HFFc6 (cell line): ENCODE measurements at places on chromosomes 3 and 15. TPM values are rescaled to one million over a fixed set of nuclear protein-coding genes. Genes with fewer than 3 reads are reported as not detected.
A peak's percentile ranks its signal among the peaks of the same experiment; 100 is the strongest.

Gene NANOGP8
- total RNA-seq, result not detected in 3 replicates

Gene TUBGCP5
- 11.7 to 14.8 TPM (median 12.7 TPM) in 3 replicates for total RNA-seq

Gene ATR
- 23.0 to 27.7 TPM (median 24.4 TPM) in 3 replicates for total RNA-seq

Gene SMAD6
- 10.2 to 18.1 TPM (median 12.0 TPM) in 3 replicates for total RNA-seq

Gene TGM4
- not detected in 3 replicates for total RNA-seq

Gene CASR
- total RNA-seq, result not detected in 3 replicates

GRCh38 chr3:173351886-173352285, 45.7 kb upstream of the NLGN1 start:
- no peaks in the 10 kb centered on the region; the same call in 1 of the 2 replicates for H3K27me3 ChIP-seq
- no peaks in the 10 kb centered on the region for H3K36me3 ChIP-seq
- DNase-seq, result no peak
- no peaks in the 10 kb centered on the region; the same call in 1 of the 2 replicates for H3K4me1 ChIP-seq
- no peak overlapping the region for H3K27ac ChIP-seq
- H3K4me3 ChIP-seq, result no peak overlapping the region

DNA sequence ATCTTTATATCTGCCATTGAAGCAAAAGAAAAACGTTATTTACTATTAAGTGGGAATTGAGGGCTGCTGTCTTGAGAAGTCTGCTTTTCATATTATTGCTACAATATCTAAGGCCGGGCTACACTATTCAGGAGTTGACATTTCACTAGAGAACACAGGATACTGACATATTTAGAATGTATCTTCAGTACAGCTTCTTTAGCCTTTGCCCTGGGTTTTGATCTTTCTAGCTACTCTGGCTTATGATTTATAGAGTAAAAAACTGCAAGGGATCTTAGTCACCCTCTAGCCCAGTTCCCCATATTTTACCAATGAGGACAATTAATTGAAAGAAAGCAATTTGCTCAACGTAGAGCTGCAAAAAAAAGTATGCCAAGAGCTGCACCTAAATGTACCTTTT, 307.4 kb upstream of the DPPA4 start:
- no peak overlapping the region for H3K4me3 ChIP-seq
- peaks cover 3% of the 10 kb centered on the region; the same call in 1 of the 2 replicates for H3K27me3 ChIP-seq
- peaks cover 50% of the 10 kb centered on the region for H3K4me1 ChIP-seq
- DNase-seq, result no peak

DNA sequence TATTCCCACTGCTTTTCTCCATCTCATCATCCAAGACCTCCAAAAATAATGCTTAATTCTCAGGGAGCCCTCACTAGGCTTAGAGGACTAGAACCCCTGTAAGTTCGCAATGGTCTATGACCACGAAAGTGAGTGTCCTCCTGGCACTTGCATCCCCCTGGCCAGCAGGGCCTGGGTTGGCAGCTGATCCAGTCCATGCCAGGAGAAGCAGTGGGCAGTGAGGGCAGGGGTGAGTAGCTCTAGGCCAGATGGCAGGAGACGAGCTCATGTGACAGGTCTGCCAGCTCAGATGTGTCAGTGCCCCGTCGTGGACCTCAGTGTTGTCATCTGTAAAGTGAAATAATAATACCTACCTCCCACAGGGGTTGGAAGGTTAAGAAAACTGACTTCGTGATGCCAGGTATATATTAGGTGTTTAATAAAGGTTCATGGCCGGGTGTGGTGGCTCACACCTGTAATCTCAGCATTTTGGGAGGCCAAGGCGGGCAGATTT, 11.1 kb downstream of the GP5 start:
- H3K27me3 ChIP-seq, result peaks cover 32% of the 10 kb centered on the region
- H3K4me1 ChIP-seq, result no peaks in the 10 kb centered on the region
- no peak for DNase-seq
- H3K27ac ChIP-seq, result no peak overlapping the region
- H3K36me3 ChIP-seq, result peaks cover 20% of the 10 kb centered on the region

DNA sequence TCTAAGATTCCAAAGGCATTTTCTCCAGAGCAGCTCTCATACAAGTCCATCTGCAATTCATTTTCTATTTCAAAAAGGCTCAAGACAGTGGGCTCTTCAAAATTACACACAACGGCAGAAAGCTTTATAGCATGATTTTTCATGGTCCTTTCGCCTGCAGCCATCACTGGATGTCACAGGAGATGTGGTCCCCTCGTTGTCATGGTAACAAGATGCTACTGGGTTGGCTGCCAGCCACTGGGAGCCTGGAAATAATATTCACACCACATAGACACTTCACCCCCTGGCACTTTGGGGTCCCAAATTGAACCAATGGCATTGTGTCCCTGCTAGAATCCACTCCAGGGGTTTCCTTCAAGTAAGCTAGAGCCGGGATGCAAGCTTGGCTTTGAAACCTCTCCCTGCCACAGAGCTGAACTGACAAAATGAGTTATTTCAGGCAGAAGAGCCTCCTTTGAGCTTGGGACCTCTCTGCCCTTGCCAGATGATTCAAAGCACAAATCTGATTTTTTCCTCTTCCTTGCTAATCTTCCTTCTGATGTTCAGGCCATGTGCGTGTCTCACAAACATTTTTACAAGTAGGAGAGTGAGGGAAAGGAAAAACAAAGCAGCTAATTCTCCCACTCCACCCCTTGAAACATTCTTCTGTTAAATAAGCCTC, 512.6 kb upstream of the ADAMTS9 start:
- H3K4me1 ChIP-seq, result no peaks in the 10 kb centered on the region
- no peak overlapping the region for H3K27ac ChIP-seq
- H3K36me3 ChIP-seq, result no peaks in the 10 kb centered on the region

DNA sequence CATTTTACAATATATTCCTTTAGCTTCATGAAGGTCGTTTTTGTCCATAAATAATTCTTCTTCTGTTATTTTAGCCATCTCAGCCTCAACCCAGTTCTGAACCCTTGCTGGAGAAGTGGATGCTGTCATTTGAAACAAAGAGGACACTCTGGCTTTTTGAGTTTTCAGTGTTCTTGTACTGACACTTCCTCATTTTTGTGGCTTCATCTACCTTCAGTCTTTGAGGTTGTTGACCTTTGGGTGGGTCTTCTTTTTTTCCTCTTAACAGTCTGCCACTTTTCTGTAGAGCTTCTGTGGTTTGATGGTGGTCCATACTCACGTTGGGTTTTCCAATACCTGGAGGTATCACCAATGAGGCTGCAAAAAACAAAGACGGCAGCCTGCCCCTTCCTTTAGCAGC, 650.9 kb downstream of the PDCD6IP start:
- no peaks in the 10 kb centered on the region for H3K27me3 ChIP-seq
- no peaks in the 10 kb centered on the region for H3K36me3 ChIP-seq
- no peak for DNase-seq
- no peak overlapping the region for H3K27ac ChIP-seq

- H3K36me3 ChIP-seq, result no peaks in the 10 kb centered on the region
- no peak for DNase-seq
- no peak overlapping the region for H3K4me3 ChIP-seq
Observed at GRCh38 chr3:142633073-142633472, 36.9 kb downstream of the PLS1 start.

- no peaks in the 10 kb centered on the region; the same call in 1 of the 2 replicates for H3K27me3 ChIP-seq
- no peaks in the 10 kb centered on the region for H3K36me3 ChIP-seq
- H3K4me3 ChIP-seq, result no peak overlapping the region
- H3K4me1 ChIP-seq, result peaks cover 20% of the 10 kb centered on the region
- DNase-seq, result no peak
- H3K27ac ChIP-seq, result no peak overlapping the region
Observed at GRCh38 chr3:151210676-151211381, 7.8 kb upstream of the GPR171 start.

DNA sequence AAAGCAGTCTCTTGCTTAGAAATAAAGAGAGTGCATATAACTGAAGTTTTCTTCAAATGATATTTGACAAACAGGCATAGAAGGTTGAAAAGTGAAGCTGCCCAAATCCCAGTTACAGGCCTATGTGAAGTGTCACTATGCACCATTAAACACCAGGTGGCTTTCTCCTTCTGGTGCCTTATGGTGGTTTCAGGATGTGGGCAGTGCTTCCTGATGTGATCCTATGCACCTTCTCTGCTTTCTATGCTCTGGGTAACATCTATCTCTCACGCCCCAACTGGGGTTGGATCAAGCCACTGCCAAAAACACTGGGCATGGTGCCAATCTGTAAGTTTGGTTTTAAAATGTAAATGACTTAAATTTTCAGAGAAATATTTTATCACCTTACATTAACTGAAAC, 744.7 kb downstream of the TUSC7 start:
- H3K27me3 ChIP-seq, result no peaks in the 10 kb centered on the region
- no peaks in the 10 kb centered on the region for H3K36me3 ChIP-seq
- DNase-seq, result no peak
- H3K27ac ChIP-seq, result no peak overlapping the region
- no peak overlapping the region for H3K4me3 ChIP-seq

GRCh38 chr3:9347887-9348286, 15.0 kb upstream of the THUMPD3 start:
- H3K36me3 ChIP-seq, result no peaks in the 10 kb centered on the region
- DNase-seq, result peak; percentile 96
- peak overlapping the region; percentile 55 for H3K4me3 ChIP-seq
- H3K4me1 ChIP-seq, result peaks cover 56% of the 10 kb centered on the region
- peak overlapping the region; percentile 45 for H3K27ac ChIP-seq

DNA sequence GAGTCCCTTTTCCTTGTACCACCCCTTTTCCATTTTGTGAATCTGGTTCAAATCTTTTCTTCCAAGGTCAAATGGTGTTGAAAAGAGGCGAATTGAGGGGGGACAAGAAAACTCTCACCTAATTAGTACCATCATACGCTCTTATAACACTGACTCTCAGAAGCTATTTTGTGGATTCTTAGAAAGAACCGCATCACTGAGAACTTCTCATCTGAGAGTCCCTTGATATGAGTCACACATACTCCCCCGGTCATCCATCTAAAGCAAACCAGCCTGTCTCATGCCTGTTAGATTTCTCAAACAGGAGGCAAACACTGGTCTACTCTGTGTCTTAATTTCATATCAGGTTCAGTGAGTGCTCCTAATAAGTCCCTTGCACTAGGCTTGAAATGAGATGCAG, 76.5 kb upstream of the SPRED1 start:
- no peak overlapping the region for H3K27ac ChIP-seq

GRCh38 chr15:62798536-62798935, 244.0 kb upstream of the TPM1 start:
- no peak overlapping the region for H3K4me3 ChIP-seq
- no peak for DNase-seq
- H3K4me1 ChIP-seq, result peaks cover 3% of the 10 kb centered on the region

- H3K27me3 ChIP-seq, result peaks cover 1% of the 10 kb centered on the region; the same call in 1 of the 2 replicates
- H3K4me1 ChIP-seq, result peaks cover 72% of the 10 kb centered on the region
Observed at GRCh38 chr3:132660811-132661070, 612 bp downstream of the UBA5 start.

DNA sequence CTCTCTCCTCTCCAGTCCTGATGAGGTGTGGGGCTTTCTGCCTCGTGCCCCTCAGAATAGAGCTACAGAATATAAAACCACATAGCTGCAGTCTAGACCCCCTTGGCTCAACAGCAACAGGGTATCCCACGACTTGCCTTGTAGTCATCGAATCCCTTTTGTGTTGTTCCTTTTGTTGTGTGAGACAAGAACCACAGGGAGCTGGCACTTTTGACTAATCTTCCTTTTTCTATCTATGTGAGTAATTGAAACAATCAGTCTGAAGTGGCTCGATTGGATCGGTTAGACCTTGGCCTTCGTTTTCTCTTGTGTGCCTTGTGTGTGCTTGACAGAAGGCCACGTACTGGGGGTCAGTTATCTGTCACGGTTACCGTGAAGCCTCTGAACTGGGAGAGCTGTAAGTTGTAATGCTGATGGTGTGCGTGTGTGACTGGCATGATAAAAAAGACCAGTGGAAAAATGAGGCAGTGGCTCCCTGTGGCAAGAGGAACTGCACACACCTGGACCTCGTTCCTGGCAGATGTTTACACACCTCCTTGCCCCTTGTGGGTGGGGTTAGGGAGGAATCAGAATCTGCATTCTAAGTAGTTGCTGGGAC, 23.2 kb upstream of the IQCF6 start:
- H3K27ac ChIP-seq, result no peak overlapping the region
- H3K4me1 ChIP-seq, result no peaks in the 10 kb centered on the region
- H3K27me3 ChIP-seq, result peaks cover 20% of the 10 kb centered on the region
- H3K36me3 ChIP-seq, result no peaks in the 10 kb centered on the region
- no peak for DNase-seq

GRCh38 chr3:19972054-19972453, 25.2 kb downstream of the RAB5A start:
- peak overlapping the region; percentile 25 for H3K27ac ChIP-seq
- peaks cover 34% of the 10 kb centered on the region for H3K4me1 ChIP-seq
- peak; percentile 58 for DNase-seq
- no peaks in the 10 kb centered on the region for H3K27me3 ChIP-seq
- H3K36me3 ChIP-seq, result peaks cover 16% of the 10 kb centered on the region
- H3K4me3 ChIP-seq, result 0 out of 2 replicates have a peak overlapping the region, but pooled peaks have one; percentile 10

DNA sequence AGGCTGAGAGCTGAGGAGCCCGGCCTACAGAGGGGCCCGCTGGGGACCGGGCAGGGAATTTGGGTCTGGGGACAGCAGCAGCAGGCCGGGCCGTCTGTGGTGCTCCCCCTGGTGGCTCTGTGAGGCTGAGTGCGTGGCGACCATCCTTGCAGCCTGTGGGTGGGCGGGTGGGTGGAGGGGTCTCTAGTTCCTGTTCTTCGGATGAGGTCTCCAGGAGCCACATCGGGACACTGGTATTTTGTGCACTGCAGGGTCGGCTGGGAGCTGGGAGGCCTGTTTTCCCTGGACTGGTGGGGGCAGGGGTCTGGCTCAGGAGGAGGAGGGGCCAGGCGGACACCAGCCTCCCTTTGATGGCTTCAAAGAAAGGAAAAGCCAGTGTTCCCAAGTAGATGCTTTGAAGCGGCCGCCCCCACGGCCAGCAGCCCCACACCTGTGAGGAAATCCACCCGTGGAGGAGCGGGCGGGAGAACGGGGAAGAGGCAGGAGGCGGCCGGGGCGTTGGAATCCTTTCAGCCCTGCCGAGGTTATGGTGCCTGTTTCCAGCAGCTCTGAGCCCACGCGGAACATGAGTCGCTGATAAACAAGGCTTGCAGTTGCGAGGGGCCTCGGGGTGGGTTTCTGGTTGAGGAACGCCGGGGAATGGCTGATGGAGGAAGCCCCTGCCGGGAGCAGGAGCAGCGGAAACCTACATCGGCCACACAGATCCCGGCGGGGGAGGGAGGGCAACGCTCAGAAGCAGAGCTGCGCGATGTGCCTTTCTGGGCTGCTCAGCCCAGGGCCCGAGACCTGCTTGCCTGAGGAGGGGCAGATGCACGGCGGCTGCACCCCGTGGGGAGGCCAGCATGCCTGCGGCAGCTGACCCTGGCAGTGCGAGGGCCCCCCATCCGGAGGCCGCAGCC, 154.3 kb downstream of the NSMCE3 start:
- H3K36me3 ChIP-seq, result no peaks in the 10 kb centered on the region
- peak overlapping the region; percentile 24; the same call in 1 of the 2 replicates for H3K4me3 ChIP-seq
- no peak for DNase-seq

GRCh38 chr3:113110267-113110666, 101.1 kb upstream of the BOC start:
- H3K27me3 ChIP-seq, result peaks cover 50% of the 10 kb centered on the region
- no peak overlapping the region for H3K27ac ChIP-seq
- no peaks in the 10 kb centered on the region for H3K36me3 ChIP-seq
- peaks cover 11% of the 10 kb centered on the region for H3K4me1 ChIP-seq
